ENCODE measurements at places on chromosomes 1 and 21.

DNA sequence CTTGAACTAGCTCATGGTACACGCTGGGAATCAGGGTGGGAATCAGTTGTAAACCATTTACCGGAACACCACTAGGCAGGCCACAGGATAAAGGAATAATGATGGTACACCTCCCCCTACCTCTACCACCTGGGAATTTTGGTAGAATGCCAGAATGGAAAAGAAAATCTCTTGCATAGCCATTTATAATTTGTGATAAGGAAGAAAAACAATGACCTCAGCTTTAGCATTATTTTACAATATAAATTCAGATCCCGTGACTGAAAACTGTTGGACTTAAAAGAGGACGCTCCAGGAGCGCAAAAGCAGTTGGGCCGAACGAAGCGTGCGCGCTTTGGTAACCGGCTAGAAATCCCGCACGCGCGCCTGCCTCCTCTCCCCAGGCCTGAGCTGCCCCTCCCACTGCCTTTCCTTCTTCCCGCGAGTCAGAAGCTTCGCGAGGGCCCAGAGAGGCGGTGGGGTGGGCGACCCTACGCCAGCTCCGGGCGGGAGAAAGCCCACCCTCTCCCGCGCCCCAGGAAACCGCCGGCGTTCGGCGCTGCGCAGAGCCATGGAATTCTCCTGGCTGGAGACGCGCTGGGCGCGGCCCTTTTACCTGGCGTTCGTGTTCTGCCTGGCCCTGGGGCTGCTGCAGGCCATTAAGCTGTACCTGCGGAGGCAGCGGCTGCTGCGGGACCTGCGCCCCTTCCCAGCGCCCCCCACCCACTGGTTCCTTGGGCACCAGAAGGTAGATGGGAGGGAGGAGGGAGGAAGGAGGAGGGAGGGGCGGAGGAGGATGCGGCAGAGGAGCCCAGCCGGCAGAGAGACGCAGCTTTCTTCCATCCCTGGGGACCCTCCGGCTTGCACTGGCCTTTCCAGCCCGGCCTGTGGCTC lies at the start of gene CYP4X1:
Gene CYP4X1 (plus strand): TSS at position 402 of the 873 bp plus-strand sequence. CDS start 149 bp downstream, at position 551.
- DNase-seq = peak; percentile 56
- H3K4me1 ChIP-seq = peaks cover 14% of the 10 kb centered on the region
- H3K27me3 ChIP-seq = peaks cover 54% of the 10 kb centered on the region

DNA sequence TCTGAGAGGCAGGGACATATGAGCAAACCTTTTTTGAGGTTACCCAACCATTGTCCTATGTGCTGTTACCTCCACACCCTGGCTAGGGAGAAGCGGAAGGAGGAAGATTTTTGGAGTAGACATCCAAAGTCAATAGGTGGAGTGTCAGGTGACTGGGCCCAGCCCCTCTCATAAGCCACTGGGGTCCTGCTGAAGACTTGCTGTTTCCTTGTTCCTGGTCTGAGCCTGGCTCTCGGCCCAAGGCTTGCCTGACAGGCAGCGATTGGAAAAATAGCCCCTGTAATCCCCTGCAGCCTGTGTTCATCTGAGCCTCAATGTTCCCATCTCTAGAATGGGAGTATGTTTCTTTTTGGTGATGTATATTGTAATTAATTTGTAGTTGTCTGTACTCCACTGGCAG lies 6.9 kb upstream of the PIGR start:
- no peak overlapping the region for H3K27ac ChIP-seq
- peaks cover 53% of the 10 kb centered on the region for H3K4me1 ChIP-seq
- peaks cover 5% of the 10 kb centered on the region for H3K27me3 ChIP-seq
- H3K36me3 ChIP-seq = no peaks in the 10 kb centered on the region
- no peak for DNase-seq

DNA sequence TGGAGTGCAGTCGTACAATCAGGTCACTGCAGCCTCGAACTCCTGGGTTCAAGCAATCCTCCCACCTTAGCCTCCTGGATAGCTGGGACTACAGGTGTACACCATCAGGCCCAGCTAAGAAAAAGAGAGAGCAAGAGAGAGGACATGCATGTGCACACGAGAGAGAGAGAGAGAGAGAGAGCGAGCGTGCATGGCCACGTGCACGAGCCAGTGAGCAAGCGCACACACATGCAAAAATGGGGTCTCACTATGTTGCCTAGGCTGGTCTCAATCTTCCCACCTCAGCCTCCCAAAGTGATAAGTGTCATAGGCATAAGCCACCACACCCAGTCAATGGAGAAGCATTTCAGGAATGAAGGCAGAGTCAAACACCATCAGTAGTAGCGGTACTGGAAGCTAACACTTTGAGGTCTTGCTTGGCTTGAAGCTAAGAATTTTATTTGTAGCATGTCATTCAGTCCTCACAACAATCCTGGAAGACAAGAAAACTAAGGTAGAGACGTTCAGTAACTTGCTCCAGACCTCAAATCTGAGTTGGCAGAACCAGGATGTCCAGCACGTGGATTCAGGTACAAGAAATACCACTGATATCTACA lies 14.5 kb downstream of the GNB1 start:
- H3K4me1 ChIP-seq = peaks cover 25% of the 10 kb centered on the region
- DNase-seq = no peak
- H3K36me3 ChIP-seq = peaks cover 93% of the 10 kb centered on the region
- no peak overlapping the region for H3K27ac ChIP-seq
- H3K27me3 ChIP-seq = peaks cover 2% of the 10 kb centered on the region

- H3K27ac ChIP-seq = no peak overlapping the region
- no peak overlapping the region for H3K4me3 ChIP-seq
- peaks cover 70% of the 10 kb centered on the region for H3K4me1 ChIP-seq
- DNase-seq = peak; percentile 30
These were observed 28.3 kb downstream of the OPTC start for GRCh38 chr1:203522237-203522636.

- H3K4me1 ChIP-seq = peaks cover 15% of the 10 kb centered on the region
- H3K4me3 ChIP-seq = no peak overlapping the region
- peaks cover 11% of the 10 kb centered on the region for H3K27me3 ChIP-seq
These were observed 10.1 kb downstream of the C1orf162 start for GRCh38 chr1:111483876-111484275.

DNA sequence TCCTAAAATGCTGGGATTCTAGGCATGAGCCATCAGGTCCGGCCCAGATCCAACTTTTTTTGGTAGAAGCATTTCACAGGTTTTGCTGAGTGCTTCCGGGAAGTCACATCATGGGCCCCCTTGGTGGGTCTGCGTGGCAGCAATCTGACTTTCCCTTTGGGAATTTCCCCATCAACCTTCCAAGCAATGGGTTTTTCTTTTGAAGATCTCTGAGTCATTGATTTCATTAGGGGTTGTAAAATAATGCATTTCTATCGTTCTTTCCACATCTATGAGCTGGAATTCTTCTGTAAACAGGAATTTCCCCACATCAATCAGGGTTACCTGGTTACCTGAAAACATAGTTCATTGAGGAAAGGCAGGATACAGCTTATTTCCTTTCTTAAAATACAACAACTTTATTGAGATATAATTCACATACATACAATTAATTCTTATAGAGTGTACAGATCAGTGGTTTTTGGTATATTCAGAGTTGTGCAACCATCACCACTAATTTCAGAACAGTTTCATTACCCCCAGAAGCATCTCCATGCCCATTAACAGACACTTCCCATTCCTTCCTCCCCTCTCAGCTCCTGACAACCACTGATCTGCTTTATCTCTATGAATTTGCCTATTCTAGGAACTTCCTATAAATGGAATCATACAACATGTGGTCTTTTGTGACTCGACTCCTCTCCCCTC lies 9.9 kb upstream of the ZBTB17 start:
- no peaks in the 10 kb centered on the region for H3K36me3 ChIP-seq
- DNase-seq = no peak
- no peaks in the 10 kb centered on the region for H3K4me1 ChIP-seq
- no peak overlapping the region for H3K4me3 ChIP-seq
- peaks cover 24% of the 10 kb centered on the region for H3K27me3 ChIP-seq

Data from nephron progenitor cell (in vitro differentiated cells).